HFFc6 (cell line): ENCODE measurements at places on chromosomes 3 and 15.
A peak's percentile ranks its signal among the peaks of the same experiment; 100 is the strongest.

DNA sequence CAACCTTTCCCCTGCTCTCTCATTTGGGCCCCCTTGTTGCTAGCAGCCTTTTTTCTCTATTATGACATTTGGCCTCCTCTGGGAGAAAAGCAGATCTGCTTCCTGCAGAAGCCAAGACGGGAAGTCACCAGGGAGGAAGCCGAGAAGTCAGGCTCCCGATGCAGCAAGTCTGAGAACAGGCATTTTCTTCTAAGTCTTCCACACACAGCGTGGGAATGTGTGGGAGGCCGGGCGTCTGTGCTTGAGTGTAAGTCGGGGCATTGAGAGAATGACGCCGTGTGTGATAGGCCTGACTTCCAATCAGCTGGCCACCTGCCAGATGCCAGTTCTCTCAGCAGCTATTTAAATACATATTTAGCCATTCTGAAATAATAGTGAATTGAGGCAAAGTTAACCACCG, 75.8 kb upstream of the FAM98B start:
- no peak for DNase-seq
- H3K27me3 ChIP-seq: no peaks in the 10 kb centered on the region; the same call in 1 of the 2 replicates
- no peaks in the 10 kb centered on the region for H3K36me3 ChIP-seq
- H3K4me3 ChIP-seq: no peak overlapping the region; the same call in 1 of the 2 replicates

DNA sequence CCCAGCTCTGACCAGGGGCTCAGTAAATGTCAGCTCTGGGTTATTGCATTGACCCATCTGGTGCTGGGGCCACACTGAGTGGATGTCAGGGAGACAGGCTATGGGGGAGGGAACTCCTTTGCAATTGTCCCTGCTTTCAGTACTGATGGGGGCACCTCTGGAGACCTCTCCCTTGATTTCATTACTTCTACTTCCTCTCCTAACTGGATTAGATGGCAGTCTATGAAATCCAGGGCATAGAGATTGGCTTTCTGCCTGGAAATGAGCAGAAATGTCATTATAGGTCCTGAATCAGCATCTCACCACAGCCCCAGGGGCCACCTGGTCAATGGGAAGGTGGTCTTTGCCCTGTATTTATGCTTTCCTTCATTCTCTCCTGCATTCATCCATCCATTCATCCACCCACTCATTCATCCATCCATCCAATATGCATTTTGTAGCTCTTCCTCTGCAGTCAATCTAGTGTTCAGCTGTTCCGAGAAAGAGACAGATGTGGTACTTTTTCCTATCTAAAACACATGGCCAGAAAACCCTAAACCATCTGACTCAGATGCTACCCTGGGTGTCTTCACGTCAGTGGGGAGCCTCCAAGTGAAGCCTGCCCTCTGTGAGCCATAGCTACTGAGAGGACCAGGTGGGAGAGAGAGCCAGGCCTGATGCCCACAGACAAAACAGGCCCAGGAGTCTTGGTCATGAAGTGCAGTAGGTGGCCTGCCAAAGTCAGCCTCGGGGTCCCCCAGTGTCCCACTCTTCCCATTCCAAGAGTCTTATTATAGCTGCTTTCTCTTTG, 57.1 kb downstream of the CCDC33 start:
- H3K27me3 ChIP-seq: peaks cover 31% of the 10 kb centered on the region
- no peak overlapping the region for H3K27ac ChIP-seq
- no peak for DNase-seq
- no peaks in the 10 kb centered on the region for H3K36me3 ChIP-seq

- H3K27me3 ChIP-seq: no peaks in the 10 kb centered on the region; the same call in 1 of the 2 replicates
- DNase-seq: no peak
- H3K27ac ChIP-seq: peak overlapping the region; percentile 92
- peaks cover 92% of the 10 kb centered on the region for H3K36me3 ChIP-seq
Observed at GRCh38 chr3:99867594-99868310, 50.1 kb downstream of the CMSS1 start.

DNA sequence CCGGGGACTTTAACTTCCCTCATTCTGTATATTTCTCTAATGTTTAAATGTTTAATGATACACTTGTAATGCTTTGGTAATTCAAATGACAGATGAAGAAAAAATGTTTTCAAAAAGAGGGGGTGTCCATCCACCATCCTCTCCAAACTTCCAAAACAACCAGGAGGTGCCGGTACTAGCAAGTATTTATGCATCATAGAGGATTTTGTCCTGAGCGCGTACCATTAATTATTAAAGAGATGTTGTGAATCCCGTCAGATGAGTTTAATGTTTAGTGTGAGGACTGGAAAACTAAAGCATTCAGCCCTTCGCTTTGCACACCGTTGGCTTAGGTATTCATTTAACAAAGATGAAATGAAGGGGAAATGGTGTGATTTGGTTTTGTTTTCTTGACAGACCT, 1.3 kb downstream of the SLC28A1 start:
- no peak overlapping the region for H3K27ac ChIP-seq
- peaks cover 5% of the 10 kb centered on the region; the same call in 1 of the 2 replicates for H3K4me1 ChIP-seq
- H3K4me3 ChIP-seq: no peak overlapping the region
- no peaks in the 10 kb centered on the region for H3K36me3 ChIP-seq
- DNase-seq: no peak

- peaks cover 2% of the 10 kb centered on the region; the same call in 1 of the 2 replicates for H3K27me3 ChIP-seq
- H3K4me1 ChIP-seq: peaks cover 43% of the 10 kb centered on the region
- H3K36me3 ChIP-seq: peaks cover 33% of the 10 kb centered on the region
- no peak for DNase-seq
- H3K4me3 ChIP-seq: peak overlapping the region; percentile 92
Observed at GRCh38 chr3:28349469-28350000, 911 bp upstream of the AZI2 start.

GRCh38 chr15:67126551-67127330, 61.3 kb downstream of the SMAD3 start:
- peak overlapping the region; percentile 83 for H3K4me3 ChIP-seq
- peak overlapping the region; percentile 95 for H3K27ac ChIP-seq
- DNase-seq: no peak
- peaks cover 96% of the 10 kb centered on the region for H3K4me1 ChIP-seq
- peaks cover 59% of the 10 kb centered on the region for H3K36me3 ChIP-seq
